GM10248 (cell line): ENCODE measurements at places on chromosomes 13 and 19.

DNA sequence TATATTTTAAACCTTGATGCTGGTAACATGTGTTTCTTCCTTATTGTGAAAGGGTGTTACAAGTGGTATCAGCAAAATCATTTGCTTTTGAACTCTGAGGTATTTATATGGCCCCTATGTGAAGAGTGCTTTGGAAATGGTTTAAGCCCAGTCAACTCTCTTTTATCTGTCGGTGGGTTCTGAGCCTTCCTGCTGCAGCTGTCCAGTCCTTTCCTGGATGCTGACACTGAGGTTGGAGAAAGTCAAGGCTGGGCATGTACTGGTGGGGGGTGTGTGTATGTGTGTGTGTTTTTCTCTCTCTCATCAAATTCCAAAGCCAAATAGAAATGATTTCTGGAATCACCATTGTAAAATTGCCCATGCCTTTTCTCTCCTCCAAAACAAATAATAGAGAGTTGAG lies 221.2 kb downstream of the LMO7 start:
- no peak for DNase-seq

- no peak for DNase-seq
Measured at GRCh38 chr19:13689085-13689484, 75.2 kb upstream of the MRI1 start.

- DNase-seq = no peak
Measured at GRCh38 chr13:73633817-73634460, 500.3 kb downstream of the KLF12 start.

GRCh38 chr19:4059891-4060620 lies 6.6 kb downstream of the ZBTB7A start:
- peak; percentile 67 for DNase-seq

DNA sequence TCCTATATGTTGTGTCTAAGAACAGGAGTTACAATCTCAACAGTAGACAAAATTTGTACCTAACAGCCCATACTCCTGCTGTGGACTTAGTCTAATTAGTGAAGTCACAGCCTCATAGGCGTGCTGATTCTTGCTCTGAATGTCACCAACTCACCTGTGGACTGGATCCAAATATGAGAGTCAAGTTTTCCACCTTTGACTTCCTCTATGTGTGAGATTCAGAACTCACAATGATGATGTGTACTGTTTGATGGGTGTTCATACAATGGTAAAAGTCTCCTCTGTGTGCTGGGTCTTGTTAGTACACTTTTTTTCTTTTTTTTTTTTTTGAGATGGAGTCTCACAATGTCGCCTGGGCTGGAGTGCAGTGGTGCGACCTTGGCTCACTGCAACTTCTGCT lies 7.8 kb upstream of the ZNF91 start:
- DNase-seq = no peak

- peak; percentile 86 for DNase-seq
Measured at GRCh38 chr19:11421371-11422098, 2.4 kb upstream of the RGL3 start.

- DNase-seq = no peak
Measured at GRCh38 chr13:61874970-61875579, 459.4 kb upstream of the PCDH20 start.

DNA sequence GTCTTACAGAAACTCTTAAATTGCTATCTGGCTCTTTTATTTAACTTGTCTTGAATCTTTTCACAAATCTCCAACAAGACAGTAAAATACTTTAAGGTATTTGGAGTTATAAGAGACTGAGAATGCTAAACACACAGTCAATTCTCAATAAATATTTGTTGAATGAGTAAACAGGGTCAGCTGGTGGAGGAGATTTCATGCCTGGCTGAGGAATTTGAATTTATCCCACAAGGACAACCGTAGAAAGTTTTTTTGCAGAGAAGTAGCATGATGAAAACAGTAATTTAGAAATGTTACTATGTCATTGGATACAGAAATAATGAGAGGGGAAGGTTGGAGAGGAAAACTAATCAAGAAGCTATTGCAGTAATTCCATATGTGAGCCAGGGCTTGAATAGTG lies 1223.7 kb downstream of the PCDH17 start:
- DNase-seq = no peak

GRCh38 chr13:83613524-83613923 lies 268.8 kb downstream of the SLITRK1 start:
- no peak for DNase-seq

DNA sequence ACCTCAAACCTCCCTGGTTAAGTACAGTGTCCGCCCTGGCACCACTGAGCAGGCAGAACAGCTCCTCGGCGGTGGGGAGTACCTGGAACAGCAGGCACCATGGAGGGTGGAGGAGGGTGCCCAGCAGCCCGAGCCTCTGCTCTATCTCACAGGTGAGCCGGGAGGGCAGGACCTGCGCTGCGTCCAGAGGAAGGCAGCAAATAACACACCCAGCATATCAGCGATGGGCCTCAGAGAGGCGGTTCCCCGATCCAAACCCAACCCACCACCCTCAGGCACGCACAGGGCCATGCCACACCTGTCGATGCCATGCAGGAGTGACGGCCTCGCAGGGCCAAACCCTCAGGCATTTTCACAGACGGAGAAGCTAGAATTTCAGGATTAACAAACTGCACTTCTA lies 11.8 kb downstream of the PEPD start:
- no peak for DNase-seq

DNA sequence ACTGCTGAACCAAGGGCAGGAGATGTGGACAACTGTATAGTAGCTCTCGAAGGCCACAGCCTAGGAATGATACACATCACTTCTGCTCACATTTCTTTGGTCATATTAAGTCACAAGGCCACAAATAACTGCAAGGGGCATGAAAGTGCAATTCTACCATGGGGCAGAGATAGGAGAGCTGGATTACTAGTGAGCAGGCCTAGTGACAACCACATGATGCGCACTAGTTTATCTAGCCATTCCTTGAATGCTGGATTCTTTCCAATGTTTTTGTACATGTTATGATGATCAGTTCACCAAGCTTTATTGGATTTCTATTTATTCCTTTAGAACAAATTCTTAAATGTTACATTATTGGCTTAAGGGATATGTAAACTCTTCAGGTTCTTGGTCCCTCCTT lies 100.7 kb downstream of the MIPEP start:
- DNase-seq = no peak

DNA sequence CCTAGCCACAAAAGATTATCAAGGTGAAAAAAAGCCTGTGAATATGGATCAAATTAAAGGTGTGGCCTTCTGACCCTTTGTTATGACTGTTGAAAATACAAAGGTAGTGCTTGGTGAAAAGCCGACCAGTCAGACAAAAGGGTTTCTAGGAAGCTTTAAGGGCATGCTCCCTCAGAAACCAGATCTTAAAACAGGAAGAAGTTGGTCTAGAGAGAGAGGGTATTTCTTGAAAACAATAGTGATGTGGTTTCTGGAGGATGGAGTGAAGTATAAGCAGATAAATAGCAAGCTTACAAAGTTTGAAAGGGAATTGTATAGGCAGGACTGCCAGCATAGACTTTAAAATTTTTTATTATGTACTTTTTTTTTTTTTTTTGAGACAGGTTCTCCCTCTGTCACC lies 5.0 kb upstream of the EID2 start:
- DNase-seq = no peak

GRCh38 chr13:57946361-57946760 lies 314.8 kb downstream of the PCDH17 start:
- DNase-seq = no peak

DNA sequence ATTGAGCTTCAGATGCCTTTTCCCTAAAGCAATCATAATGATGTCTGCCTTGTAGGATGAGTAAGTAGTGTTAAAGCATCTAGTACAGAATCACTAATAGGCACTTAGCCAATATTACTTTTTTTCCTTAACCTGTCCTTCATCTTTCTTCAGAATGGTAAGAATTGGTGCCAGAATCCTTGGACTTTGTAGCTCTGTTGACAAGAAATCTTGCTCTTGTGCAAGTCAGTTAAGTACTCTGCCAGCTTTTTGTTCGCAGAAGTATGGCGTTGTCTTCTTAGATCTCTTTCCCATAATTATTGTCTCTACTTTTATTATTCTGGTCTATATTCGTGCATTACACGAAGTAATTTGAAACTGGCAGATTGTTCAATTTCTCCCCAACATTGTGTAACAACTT lies 554.5 kb downstream of the PCDH9 start:
- DNase-seq = no peak
